ENCODE measurements at places on chromosomes 11 and 22.

DNA sequence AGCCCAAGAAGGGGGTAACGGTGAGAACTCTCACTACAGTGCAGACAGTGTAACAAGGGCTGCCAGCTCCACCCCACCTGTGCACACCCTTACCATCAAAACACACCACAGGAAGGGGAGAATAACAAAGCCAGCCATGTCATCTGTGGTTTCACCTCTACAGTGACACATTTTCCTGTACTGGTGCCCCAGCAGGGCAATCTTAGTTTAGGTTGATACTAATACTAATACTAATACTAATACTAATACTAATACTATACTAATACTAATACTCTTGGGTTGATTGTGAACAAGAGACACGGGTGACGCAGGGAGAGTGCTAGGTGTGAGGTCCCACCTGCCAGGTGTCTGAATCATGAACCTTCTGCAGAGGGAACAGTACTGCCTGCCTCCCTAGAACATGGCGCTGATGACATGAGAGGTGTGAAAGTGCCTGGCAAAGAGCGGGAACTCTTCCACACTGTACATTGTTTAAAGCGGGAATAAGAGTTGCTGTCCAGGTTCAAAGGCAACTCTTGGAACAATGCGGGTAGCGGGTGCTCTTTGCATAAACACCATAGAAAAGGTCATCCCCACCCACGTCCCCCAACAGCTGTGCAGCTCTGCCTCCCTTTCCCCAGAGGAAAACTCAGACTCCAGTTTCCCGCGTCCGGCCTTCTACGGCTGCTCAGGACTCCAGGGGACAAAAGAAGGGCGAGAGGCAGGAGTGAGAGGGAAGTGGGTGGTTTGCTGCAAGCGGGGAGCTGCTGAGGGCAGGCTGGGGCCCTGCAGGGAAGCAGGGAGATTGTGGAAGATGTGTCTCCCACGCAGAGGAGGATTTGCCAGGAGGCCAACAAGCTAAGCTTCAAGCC lies 25.0 kb upstream of the TMPRSS4 start:
- no peak for DNase-seq

GRCh38 chr11:121352251-121352891 lies 59.8 kb downstream of the SC5D start:
- DNase-seq: no peak

- no peak for DNase-seq
These were observed 63.4 kb downstream of the MYO7A start for GRCh38 chr11:77191429-77191822.

GRCh38 chr11:12269446-12270214 lies 107.7 kb upstream of the PARVA start:
- no peak for DNase-seq

DNA sequence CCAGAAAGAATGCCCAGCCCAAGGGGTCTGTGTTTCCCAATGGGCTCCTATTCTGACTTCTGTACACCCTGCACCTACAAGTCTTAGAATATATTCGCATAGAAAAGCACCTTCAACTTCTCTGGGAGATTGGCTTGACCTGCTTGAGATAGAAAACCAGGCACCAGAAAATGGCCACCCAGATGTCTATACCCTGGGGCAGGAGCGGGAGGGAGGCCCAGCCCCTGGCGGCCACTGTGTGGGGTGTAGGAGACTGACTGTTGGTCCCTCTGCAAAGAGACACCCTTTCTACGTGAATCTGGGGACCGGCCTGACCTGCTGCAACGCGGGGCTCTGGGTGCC lies 8.5 kb downstream of the DENND6B start:
- DNase-seq: peak; percentile 71

DNA sequence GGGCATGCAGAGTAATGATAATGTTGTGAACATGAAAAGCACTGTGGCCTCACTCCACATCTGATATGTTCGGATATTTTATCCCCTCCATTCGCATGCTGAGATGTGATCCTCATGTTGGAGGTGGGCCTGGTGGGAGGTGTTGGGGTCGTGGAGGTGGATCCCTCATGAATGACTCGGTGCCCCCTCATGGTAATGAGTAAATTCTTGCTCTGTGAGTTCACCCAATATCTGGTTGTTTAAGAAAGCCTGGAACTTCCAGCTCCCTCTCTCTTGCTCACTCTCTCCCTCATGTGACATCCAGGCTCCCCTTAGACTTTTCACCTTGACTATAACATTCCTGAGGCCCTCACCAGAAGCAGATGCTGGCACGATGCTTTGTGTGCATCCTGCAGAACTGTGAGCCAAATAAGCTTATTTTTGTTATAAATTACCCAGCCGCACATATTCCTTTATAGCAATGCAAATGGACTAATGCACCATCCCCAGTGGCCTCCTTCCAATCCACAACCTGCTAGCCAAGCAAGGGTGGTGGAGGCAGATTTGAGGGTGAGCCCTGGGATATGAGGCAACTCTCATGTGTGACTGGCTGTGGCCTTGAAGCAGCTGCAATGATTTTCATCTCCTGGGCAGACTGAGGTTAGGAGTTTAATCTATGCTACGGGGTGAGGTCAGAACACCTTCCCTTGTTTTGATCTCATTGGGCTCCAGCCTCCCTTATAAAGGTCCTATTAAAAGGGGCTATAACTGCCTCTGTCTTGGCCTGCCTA lies 276.5 kb downstream of the ETS1 start:
- DNase-seq: no peak

- DNase-seq: no peak
These were observed 58.1 kb downstream of the AMBRA1 start for GRCh38 chr11:46535688-46536087.

- no peak for DNase-seq
These were observed 65.0 kb upstream of the HMGXB4 start for GRCh38 chr22:35192129-35192918.

DNA sequence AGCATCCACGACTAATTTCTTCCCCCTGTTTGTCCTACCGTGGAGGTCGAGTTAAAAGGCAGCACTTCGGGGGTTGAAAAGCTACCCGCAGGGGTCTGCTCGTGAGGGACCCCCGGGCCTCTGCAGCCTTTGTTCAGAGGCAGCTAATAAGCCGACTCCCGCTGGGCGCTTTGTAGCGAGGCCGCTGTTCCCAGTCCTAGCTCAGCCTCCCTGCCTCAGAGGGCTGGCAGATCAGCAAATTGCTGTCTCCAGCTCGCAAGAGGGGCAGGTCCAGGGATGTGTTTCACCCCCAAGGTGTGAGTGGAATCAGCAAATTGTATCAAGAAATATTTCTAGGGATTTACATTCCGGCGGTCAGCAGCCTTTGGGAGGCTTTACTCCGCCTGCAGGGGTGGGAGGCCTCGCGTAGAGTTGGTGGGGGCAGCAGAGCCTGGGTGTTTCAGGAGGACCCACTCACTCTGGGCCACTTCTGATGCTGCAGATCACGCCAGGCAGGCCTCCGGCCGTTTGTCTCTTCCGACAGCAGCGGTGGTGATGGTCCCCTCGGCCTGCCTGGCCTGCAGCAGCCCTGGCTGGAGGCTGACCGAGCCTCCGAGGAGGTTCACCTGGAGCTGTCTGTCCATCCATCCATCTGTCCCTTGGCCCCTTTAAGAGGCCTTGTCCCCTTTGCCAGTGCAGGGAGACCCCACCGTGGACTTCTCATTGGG lies 21.6 kb upstream of the KCNQ1OT1 start:
- peak; percentile 93 for DNase-seq

- no peak for DNase-seq
These were observed 25.4 kb downstream of the CCKBR start for GRCh38 chr11:6285019-6285418.

DNA sequence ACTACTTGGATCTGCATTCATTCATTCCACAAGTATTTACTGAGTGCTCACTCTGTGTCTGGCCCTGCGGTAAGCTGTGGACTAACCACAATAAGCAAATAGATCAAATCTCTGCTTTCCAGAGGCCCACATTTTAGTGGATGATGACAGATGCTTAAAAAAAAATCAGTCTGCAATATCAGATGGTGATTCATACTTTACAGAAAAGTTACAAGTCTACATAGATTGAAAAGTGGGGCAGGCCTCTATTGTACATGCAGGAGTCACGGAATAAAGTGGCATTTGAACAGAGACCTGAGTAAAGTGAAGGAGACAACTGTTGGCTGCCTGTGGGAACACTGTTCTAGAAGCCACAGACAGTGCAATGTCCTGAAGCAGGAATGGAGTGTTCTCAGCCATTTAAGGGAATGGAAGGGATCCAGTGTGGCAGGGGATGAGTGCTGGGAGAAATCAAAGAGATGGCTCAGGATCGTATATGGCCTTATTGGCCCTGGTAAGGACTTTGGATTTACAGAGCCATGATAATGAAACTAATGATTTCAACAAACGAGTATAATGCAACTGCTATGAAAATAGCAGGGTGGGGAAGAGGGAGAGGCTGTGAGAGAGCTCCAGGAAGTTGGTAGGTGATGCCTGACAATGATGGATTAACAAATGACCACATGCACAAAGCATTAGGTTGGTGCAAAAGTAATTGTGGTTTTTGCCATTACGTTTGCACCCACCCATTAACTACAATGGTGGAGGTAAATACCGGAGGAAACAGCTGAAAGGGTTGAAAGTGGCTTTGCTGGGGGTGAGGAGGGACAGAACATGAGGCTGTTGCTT lies 31.1 kb downstream of the TMEM45B start:
- no peak for DNase-seq

DNA sequence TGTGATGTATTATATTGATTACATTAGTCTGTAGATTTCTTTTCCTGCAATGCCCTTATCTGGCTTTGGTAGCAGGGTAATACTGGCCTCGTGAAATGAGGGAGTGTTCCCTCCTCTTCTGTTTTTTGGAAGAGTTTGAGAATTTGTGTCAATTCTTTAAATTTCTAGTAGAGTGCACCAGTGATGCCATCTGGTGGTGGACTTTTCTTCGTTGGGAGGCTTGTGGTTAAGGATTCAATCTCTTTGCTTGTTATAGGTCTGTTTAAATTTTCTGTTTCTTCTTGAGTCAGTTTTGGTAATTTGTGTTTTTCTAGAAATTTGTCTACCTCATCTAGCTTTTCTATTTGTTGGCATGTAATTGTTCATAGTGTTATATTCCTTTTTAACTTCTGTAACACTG lies 18.9 kb downstream of the SHANK3 start:
- DNase-seq: peak; percentile 72

DNA sequence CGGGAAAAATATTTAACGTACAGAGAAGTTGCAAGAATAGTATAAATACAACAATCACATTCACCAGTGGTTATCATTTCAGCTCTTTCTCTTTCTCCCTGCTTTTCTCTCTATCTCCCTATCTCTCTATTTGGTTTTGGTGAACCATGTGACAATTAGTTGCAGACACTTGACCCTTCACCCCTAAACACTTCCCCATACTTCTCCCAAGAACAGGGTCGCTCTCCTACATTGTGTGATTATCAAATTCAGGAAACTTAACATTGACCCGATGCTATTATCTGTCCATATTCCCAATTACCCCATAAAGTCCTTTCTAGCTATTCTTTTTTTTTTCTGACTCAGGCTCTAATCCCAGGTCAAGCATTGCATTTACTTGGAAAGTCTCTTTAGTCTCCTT lies 4.8 kb upstream of the CYB5R3 start:
- no peak for DNase-seq

DNA sequence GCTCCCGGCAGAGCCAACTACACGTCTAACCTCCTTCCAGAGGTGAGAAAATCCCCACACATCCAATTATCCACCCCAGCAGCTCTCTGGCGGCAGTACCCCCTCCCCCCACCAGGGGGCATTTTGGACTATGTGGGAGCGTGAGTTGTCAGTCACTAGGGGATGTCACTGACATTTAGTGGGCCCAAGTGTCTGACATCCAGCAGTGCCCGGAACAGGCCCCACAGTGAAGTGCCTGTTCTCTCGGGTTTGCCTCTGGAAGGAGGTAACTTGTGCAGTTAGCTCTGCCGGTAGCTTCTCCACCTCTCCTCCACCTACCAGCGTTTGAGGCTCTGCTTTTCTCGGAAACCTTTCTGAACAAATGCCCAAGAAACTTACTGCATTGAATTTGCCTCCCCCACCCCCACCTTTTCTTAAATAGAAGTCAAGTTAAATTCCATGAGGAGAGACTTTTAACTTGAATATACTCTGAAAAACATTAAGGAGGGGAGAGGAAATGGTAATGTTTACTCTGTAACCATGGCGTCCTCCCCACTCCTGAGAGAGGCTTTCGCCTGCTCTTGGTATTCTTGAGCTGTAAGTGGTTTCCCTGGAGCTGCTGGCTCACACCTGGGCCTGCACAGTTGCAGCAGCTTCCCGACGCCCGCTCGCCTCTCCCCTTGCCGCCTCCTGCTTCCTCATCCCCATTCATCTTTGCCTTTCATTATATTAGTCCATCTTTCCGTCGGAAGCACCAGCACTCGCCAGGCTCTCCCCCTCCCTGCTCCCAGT lies 112.8 kb downstream of the WNT7B start:
- DNase-seq: peak; percentile 90

DNA sequence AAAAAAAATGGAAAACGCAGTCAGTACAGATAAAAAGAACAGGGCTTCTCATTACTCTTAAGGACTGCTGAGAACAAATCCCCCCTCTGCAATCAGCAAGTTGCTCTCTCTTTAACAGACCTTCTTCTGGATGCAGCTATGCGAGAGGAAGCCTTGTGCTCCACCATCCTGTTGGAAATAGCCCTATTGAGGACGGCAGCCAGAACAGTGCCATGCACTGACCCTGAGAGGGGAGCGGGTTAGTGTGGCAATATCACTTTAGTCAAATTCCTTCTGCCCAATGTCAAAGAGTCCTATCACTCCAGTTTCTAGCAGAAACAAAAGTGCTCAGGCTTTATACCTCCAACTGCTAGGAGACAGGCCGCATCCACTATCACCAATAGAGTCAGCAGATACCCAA lies 6.9 kb downstream of the RBM4B start:
- DNase-seq: no peak

DNA sequence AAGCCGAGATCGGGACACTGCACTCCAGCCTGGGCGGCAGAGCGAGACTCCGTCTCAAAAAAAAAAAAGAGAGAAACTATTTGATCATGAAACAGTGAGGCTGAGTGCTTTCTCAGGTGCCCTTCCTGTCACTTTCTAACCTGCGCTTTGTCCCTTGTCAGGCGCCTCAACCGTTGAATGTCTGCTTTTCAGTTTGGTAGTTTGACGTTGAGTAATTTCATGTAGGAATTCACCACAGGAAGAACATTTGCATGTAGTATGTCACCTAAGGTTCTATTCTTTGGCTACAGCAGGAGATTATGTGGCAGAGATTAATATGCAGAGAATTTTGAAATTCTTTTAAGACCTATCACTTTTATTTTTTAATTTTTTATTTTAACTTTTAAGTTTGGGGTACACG lies 57.2 kb downstream of the PPFIA1 start:
- no peak for DNase-seq

All from H7 (cell line).